ENCODE measurements at places on chromosomes 2 and 18. TPM values are rescaled to one million over a fixed set of nuclear protein-coding genes. Genes with fewer than 3 reads are reported as not detected.

CCDC74B gene
- 2.9 TPM for total RNA-seq

SERPINB12 gene
- not detected for total RNA-seq

RMND5A gene
- 44.0 TPM for total RNA-seq

AFTPH gene
- total RNA-seq = 25.2 TPM

DNAH6 gene
- total RNA-seq = under 0.01 TPM

MC5R gene
- not detected for total RNA-seq

DTNB gene
- 12.4 TPM for total RNA-seq

CD8B2 gene
- total RNA-seq = not detected

LHCGR gene
- not detected for total RNA-seq

TUBA3E gene
- total RNA-seq = not detected

TEKT4 gene
- not detected for total RNA-seq

PLCL1 gene
- 7.3 TPM for total RNA-seq

ALMS1 gene
- total RNA-seq = 15.9 TPM

LINC00305 gene
- total RNA-seq = not detected

PCARE gene
- total RNA-seq = not detected

CCDC148 gene
- 0.48 TPM for total RNA-seq

GALNT1 gene
- total RNA-seq = 239 TPM

All from vein endothelial cell (primary cell).